ENCODE measurements at places on chromosomes 4 and X.
A peak's percentile ranks its signal among the peaks of the same experiment; 100 is the strongest.

DNA sequence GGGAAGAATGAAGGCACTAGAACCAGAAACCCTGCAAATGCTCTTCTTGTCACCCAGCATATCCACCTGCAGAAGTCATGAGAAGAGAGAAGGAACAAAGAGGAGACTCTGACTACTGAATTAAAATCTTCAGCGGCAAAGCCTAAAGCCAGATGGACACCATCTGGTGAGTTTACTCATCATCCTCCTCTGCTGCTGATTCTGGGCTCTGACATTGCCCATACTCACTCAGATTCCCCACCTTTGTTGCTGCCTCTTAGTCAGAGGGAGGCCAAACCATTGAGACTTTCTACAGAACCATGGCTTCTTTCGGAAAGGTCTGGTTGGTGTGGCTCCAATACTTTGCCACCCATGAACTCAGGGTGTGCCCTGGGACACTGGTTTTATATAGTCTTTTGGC is 181.7 kb downstream of the AR start:
- no peak overlapping the region for H3K27ac ChIP-seq
- no peak overlapping the region for H3K4me3 ChIP-seq
- no peaks in the 10 kb centered on the region for H3K4me1 ChIP-seq
- peaks cover 29% of the 10 kb centered on the region for H3K36me3 ChIP-seq
- no peak for DNase-seq

- peaks cover 12% of the 10 kb centered on the region for H3K36me3 ChIP-seq
- H3K4me1 ChIP-seq = no peaks in the 10 kb centered on the region
- no peak for DNase-seq
- H3K4me3 ChIP-seq = no peak overlapping the region
- H3K27me3 ChIP-seq = no peaks in the 10 kb centered on the region
These were observed 97.9 kb downstream of the NR3C2 start for GRCh38 chr4:148344352-148344751.

DNA sequence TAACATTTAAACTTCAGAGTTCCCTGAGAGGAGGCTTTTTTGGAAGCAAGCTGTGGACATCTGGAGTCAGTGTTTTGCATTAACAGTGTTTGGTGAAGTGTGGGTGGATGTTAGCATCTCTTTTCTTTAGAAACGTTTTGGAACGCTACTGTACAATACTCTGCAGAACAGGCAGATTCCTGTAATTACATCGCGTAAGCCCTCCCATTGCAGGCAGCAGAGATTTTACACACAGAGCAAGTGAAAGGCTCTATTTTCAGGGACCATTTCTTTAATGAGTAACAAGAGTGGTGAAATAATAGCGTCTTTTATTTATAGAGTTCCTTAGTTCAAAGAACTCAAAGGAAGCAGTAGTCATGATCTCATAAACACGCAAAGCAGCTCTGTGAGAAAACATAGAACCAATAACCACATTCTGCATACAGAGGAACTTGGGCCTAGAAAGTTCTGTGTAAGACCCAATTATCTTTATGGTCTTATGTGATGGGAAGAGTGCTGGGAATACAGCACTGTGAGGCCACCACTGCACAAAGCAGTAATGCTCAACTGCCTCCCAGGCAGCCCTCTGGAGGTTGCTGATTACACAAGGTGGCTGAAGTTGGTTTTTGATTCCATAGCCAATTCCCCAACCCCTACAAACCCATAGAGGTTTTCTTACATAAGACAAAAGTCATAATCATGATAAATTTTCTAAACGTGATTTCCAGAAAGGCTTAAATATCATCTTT is 298.7 kb upstream of the EPHA5 start:
- DNase-seq = no peak
- no peak overlapping the region for H3K4me3 ChIP-seq
- no peaks in the 10 kb centered on the region for H3K36me3 ChIP-seq
- H3K4me1 ChIP-seq = no peaks in the 10 kb centered on the region
- H3K27ac ChIP-seq = no peak overlapping the region

DNA sequence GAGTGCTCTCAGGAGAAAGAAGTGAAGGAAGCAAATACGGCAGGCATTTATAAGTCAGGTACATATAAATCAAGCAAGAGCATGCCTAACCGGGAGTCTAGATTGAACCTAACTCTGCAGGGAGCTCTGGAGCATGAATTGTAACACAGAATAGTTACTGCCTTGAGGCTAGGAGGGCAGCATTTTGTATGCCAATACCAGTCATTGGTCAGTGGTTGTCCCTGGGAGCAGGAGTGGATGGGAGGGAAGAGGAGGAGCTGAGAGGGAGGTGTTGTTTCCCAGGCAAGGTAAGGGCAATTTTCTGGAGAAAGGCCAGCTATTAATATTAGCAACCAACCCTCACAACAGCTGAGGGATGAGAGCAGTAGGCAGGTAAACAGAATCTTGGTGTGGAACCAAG is 224.7 kb upstream of the DCAF8L1 start:
- no peak overlapping the region for H3K27ac ChIP-seq
- H3K4me1 ChIP-seq = no peaks in the 10 kb centered on the region

GRCh38 chrX:48800574-48801279 is 1.1 kb upstream of the HDAC6 start:
- H3K36me3 ChIP-seq = peaks cover 28% of the 10 kb centered on the region
- peak overlapping the region; percentile 88 for H3K4me3 ChIP-seq
- no peak for DNase-seq
- peak overlapping the region; percentile 73 for H3K27ac ChIP-seq

DNA sequence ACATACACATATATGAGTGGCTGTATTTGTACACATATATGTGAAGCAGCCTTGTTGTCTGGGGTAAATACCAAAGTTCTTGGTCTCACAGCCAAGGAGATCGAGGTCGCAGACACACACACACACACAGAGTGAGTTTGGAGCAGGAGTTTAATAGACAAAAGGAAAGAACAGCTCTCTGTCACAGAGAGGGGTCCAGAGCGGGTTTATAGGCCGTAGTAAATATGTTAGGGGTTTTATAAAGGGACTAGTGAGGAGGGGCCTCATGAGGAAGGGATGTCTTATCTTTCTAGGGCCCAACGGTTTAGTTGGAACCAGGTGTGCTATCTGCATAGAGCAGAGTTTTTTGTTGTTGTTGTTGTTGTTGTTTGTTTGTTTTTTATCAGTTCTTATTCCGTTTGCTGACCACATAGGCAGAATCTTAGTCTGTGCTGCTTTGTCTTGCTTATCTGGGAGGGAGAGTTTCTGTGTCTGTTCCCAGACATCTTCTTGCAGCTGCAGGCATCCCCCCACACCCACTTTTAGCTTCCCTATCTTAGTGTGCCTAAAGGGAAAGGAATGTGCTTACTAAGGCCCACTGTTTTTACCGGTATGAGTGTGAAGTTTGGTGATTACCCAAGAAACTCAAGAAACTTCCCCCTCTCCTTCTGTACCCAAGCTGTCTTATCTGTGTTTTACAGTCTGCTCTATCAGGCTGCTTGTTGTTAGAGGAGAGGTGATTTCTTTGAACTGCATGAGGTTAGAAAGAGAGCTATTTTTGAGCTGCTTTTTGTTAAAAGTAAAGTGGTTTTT is 91.9 kb downstream of the TENT5D start:
- no peaks in the 10 kb centered on the region for H3K27me3 ChIP-seq
- H3K36me3 ChIP-seq = no peaks in the 10 kb centered on the region
- DNase-seq = no peak
- peak overlapping the region; percentile 9 for H3K4me3 ChIP-seq
- H3K4me1 ChIP-seq = no peaks in the 10 kb centered on the region
- H3K27ac ChIP-seq = no peak overlapping the region

DNA sequence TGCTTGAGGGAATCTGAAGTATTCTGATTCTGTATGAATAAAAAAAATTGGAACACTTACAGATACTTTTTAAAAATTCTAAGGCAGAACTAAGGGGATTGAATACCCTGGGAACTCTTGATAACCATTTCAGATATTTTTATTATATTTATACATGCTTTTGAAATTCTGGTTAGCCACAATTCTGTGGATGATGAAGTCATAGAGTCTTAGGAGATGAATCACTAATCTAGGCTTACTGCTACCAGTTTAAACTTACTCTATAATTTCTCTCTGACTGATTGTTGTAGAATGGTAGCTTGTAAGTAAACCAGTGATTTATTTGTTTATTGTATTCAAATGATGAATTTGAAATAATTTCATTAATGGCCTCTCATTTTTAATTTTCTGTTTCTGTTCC is 11.4 kb upstream of the SLAIN2 start:
- H3K27me3 ChIP-seq = no peaks in the 10 kb centered on the region
- no peak for DNase-seq
- no peaks in the 10 kb centered on the region for H3K36me3 ChIP-seq
- H3K4me3 ChIP-seq = no peak overlapping the region
- H3K4me1 ChIP-seq = no peaks in the 10 kb centered on the region

GRCh38 chr4:83889802-83890201 is 353.9 kb downstream of the GPAT3 start:
- no peak overlapping the region for H3K4me3 ChIP-seq
- no peak for DNase-seq
- H3K27me3 ChIP-seq = no peaks in the 10 kb centered on the region
- H3K4me1 ChIP-seq = no peaks in the 10 kb centered on the region
- H3K27ac ChIP-seq = no peak overlapping the region

DNA sequence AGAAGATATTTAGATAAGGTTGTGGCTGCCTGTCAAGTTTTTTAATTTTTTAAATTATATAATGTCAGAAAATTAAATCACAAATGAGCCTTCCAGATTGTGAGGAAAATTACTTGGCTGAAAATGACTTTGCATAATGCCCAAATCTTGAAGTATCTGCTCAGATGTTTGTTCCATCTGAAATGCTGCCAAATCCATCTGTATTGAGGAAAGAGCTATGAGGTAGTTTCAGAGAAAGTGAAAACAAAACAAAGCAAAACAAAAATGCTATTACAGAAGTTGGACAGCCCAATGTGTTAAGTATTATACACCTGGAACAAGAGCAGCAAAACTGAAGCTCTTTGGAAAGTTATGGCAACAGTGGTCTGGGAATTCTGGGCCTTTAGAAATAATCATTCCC is 23.3 kb upstream of the GUCY1B1 start:
- no peaks in the 10 kb centered on the region for H3K4me1 ChIP-seq
- no peak overlapping the region for H3K4me3 ChIP-seq
- no peaks in the 10 kb centered on the region for H3K27me3 ChIP-seq
- no peak overlapping the region for H3K27ac ChIP-seq
- no peaks in the 10 kb centered on the region for H3K36me3 ChIP-seq

- H3K4me1 ChIP-seq = no peaks in the 10 kb centered on the region
- no peaks in the 10 kb centered on the region for H3K27me3 ChIP-seq
- DNase-seq = no peak
- H3K27ac ChIP-seq = no peak overlapping the region
- H3K36me3 ChIP-seq = no peaks in the 10 kb centered on the region
These were observed 150.4 kb downstream of the CENPC start for GRCh38 chr4:67394879-67395278.

GRCh38 chr4:2011583-2011982 is 2.8 kb upstream of the NELFA start:
- no peaks in the 10 kb centered on the region for H3K4me1 ChIP-seq
- H3K27ac ChIP-seq = no peak overlapping the region
- H3K4me3 ChIP-seq = no peak overlapping the region
- peaks cover 4% of the 10 kb centered on the region for H3K36me3 ChIP-seq
- no peak for DNase-seq
- no peaks in the 10 kb centered on the region for H3K27me3 ChIP-seq

DNA sequence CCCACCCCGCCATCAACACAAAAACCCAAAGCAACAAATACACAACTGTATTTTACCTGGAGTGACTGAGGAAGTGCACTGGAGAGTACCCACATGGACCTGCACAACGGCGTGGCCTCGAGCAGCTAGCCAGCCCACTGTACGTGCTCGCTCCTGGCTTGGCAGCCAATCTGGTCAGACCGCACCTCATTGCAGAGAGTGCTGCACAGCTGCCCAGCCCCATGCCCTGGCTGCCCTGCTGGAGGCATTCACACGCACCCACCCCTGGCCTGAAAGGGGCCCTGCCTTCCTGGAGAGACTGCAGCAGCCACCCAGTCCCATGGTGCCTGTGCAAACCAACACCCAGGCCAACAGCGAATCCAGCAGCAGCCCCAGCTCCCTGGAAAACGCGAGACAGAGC is 116.3 kb downstream of the GALNTL6 start:
- H3K36me3 ChIP-seq = no peaks in the 10 kb centered on the region
- peaks cover 6% of the 10 kb centered on the region for H3K4me1 ChIP-seq
- no peaks in the 10 kb centered on the region for H3K27me3 ChIP-seq
- DNase-seq = no peak
- no peak overlapping the region for H3K4me3 ChIP-seq

GRCh38 chr4:108169664-108170063 is 932 bp upstream of the LEF1 start:
- H3K27me3 ChIP-seq = peaks cover 91% of the 10 kb centered on the region
- peaks cover 4% of the 10 kb centered on the region for H3K4me1 ChIP-seq
- no peak overlapping the region for H3K27ac ChIP-seq
- no peak for DNase-seq
- no peaks in the 10 kb centered on the region for H3K36me3 ChIP-seq
- no peak overlapping the region for H3K4me3 ChIP-seq

- no peaks in the 10 kb centered on the region for H3K36me3 ChIP-seq
- no peaks in the 10 kb centered on the region for H3K27me3 ChIP-seq
- H3K4me1 ChIP-seq = no peaks in the 10 kb centered on the region
- peak; percentile 57 for DNase-seq
- H3K4me3 ChIP-seq = no peak overlapping the region
These were observed 8.1 kb upstream of the GPR119 start for GRCh38 chrX:130393451-130394074.

DNA sequence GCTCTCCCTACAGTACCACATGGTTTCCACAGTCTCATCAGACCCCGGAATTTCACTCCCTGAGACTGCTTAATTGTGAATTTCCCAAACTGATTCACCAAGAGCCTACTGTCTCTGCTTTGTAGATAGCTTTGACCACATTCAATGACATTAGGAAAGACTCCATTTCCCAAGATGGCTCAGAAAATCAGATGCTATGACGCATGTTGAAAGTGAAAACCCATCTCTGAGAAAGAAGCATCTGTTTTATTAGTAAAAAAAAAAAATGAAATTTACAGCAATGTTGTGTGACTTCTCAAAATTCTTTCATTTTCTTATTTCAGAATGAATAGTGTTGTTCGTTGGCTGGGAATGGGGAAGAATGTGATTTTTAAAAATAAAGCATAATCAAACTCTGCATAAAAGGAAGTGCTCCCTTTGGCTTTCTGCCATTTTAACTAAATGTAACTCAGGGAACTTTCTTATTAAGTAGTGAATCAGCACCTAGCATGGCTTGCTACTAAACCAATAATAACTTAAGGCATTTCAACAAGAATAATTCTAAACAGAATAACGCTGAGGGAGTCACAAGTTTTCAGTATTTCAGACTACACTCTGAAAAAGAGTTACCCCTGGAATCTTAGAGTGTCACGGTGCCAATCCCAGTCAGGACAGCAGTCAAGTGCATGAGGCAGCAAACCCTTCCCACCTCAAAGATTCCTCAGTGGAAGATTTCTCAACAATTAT is 97.4 kb upstream of the MYOZ2 start:
- no peaks in the 10 kb centered on the region for H3K27me3 ChIP-seq
- no peaks in the 10 kb centered on the region for H3K36me3 ChIP-seq
- H3K4me3 ChIP-seq = no peak overlapping the region
- no peak for DNase-seq
- no peak overlapping the region for H3K27ac ChIP-seq
- H3K4me1 ChIP-seq = peaks cover 11% of the 10 kb centered on the region

GRCh38 chr4:162793571-162793970 is 373.1 kb downstream of the NAF1 start:
- H3K36me3 ChIP-seq = no peaks in the 10 kb centered on the region
- H3K27me3 ChIP-seq = no peaks in the 10 kb centered on the region
- no peak for DNase-seq
- H3K4me3 ChIP-seq = no peak overlapping the region

Data from H9 (cell line).